Peyer's patch (tissue), 4 donors: ENCODE measurements at places on chromosomes 5 and 9. TPM values are rescaled to one million over a fixed set of nuclear protein-coding genes. Genes with fewer than 3 reads are reported as not detected.

OTULINL gene
- total RNA-seq = 18.9 TPM

SLC4A9 gene
- total RNA-seq = not detected

ORM2 gene
- total RNA-seq = not detected

ZNF300 gene
- 6.3 TPM for total RNA-seq

BHMT gene
- not detected for total RNA-seq

TMEFF1 gene
- 0.40 TPM for total RNA-seq

DNA sequence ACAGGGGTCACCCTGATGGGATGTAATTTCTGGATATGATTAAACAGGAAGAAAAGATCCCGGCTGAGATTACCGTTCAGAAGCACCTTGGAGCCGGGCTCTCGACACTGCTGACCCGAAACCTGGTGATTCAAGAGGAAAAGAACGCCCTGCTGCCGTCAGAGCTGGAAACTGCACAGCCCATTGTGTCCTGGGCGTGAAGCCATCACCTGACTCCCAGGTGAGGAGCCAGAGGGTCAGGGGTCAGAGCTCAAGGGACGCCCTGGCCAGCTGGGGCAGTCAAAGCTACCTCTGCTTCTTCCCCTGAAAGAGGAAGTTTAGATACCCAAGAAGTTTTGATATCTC, 17.8 kb upstream of the SLC12A7 start:
- H3K36me3 ChIP-seq = no peaks in the 10 kb centered on the region
- H3K27me3 ChIP-seq = no peaks in the 10 kb centered on the region
- peak; percentile 83 for DNase-seq
- no peaks in the 10 kb centered on the region for H3K4me1 ChIP-seq
- H3K27ac ChIP-seq = peak overlapping the region; percentile 62

DNA sequence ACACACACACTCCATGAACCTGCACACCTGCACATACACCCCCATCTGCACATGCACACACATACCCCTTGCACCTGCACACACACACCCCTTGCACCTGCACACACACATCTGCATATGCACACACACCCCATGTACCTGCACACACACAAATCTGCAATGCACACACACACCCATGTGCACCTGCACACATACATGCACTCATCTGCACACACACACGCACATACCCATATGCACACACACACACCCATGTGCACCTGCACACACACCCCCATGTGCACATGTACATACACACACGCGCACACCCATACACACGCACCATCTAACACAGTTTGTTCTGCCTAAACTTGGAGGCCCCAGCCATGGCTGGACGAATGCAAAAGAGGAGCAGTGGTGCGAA, 115.9 kb upstream of the SARDH start:
- H3K4me3 ChIP-seq = no peak overlapping the region
- no peaks in the 10 kb centered on the region for H3K36me3 ChIP-seq
- H3K27ac ChIP-seq = no peak overlapping the region
- H3K4me1 ChIP-seq = peaks cover 14% of the 10 kb centered on the region
- no peak for DNase-seq
- H3K27me3 ChIP-seq = no peaks in the 10 kb centered on the region

GRCh38 chr5:61734001-61734400, 401.9 kb downstream of the ZSWIM6 start:
- H3K27me3 ChIP-seq = no peaks in the 10 kb centered on the region
- H3K36me3 ChIP-seq = no peaks in the 10 kb centered on the region
- H3K4me1 ChIP-seq = no peaks in the 10 kb centered on the region
- no peak for DNase-seq
- no peak overlapping the region for H3K27ac ChIP-seq
- H3K4me3 ChIP-seq = no peak overlapping the region

DNA sequence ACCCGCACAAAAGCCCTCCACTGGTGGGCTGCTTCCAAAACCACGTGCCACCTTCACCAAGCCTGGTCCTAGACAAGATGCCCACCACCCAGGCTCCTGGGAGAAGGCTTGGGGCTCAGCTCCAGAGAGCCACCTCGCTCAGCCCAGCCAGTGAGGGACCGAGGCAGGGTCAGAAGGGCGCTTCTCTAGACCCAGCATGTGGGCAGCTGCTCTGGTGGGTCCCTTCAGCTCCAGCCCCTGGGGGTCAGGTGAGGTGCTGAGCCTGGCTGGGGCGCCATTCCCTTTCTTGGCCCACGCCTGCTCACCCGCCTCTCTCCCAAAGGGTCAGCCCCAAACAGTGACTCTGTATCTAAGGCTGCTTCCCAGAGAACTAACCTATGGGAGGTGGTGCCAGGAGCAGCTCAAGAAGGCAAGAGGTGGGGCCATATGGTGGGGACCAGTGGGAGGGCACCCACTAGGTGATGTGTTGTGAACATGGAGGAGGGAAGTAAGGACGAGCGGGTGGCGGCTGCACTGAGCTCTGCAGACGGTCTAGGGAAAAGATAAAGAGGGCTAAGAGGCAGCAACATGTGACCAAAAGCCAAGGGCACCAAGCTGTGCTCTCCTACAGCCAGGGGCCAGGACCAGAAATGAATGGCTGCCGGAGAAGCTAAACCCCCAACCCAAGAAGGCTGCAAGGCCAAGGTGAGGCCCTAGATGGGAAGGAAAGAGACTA, 79.3 kb downstream of the CAMSAP1 start:
- H3K27me3 ChIP-seq = no peaks in the 10 kb centered on the region
- H3K27ac ChIP-seq = no peak overlapping the region
- H3K36me3 ChIP-seq = no peaks in the 10 kb centered on the region
- no peaks in the 10 kb centered on the region for H3K4me1 ChIP-seq
- H3K4me3 ChIP-seq = no peak overlapping the region

GRCh38 chr5:111722140-111722539, 34.9 kb downstream of the NREP start:
- H3K4me3 ChIP-seq = no peak overlapping the region
- H3K27me3 ChIP-seq = no peaks in the 10 kb centered on the region
- H3K27ac ChIP-seq = no peak overlapping the region
- no peaks in the 10 kb centered on the region for H3K4me1 ChIP-seq

GRCh38 chr9:135476561-135477355, 2.8 kb upstream of the PPP1R26 start:
- H3K4me3 ChIP-seq = no peak overlapping the region
- H3K36me3 ChIP-seq = no peaks in the 10 kb centered on the region
- H3K27me3 ChIP-seq = no peaks in the 10 kb centered on the region
- peaks cover 9% of the 10 kb centered on the region for H3K4me1 ChIP-seq
- DNase-seq = no peak
